ENCODE measurements at places on chromosomes 12 and 14.

DNA sequence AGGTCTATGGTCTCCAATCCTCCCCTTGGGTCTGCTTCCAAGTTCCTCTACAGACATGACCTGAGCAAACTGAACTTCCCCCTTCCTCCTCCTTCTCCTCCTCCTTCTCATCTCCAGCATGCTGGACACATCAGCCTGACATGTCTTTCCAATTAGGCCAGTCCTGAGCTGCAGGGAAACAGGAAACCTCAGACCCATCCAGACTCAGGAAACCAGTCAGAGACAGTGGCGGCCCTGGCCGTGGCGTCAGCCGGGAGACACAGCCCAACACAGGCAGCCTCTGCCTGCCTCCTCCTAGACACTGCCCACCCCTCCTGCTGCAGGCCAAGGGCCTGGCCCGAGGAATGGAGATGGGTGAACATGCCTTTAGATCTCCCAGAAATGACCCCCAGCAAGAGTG is 468.8 kb downstream of the BCL11B start:
- no peak for DNase-seq

DNA sequence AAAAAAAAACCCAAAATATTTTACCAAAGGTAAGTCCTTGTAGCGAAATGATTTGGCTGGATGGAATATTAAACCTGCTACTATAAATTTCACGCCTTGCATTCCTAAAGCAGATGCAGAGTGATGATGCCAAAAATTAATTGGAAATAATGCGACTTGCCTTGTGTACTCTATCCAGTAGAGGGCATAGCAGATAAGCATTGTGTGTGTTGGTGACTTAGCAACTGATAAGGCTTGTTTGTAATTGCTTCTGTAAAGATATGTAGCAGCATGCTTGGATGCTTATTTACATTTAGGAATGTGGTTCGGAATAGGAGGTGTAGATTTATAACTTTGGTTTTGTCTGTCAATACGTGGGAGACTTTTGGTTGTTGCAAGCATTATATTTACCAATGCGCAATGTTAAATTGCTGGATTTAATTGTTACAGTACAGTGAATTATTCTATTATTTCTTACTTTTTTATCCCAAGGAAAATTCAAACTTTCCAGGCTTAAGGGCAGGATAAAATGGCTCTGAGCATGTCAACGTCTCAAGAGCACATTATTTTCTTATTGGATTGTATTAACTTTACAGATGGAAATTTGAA is 80.5 kb downstream of the TMEM260 start:
- DNase-seq, result no peak

- no peak for DNase-seq
Measured at GRCh38 chr14:61281948-61282275, 774 bp upstream of the TMEM30B start.

GRCh38 chr12:75205558-75205957 is 4.1 kb downstream of the KCNC2 start:
- no peak for DNase-seq

- no peak for DNase-seq
Measured at GRCh38 chr12:98244136-98244535, 271.3 kb upstream of the TMPO start.

DNA sequence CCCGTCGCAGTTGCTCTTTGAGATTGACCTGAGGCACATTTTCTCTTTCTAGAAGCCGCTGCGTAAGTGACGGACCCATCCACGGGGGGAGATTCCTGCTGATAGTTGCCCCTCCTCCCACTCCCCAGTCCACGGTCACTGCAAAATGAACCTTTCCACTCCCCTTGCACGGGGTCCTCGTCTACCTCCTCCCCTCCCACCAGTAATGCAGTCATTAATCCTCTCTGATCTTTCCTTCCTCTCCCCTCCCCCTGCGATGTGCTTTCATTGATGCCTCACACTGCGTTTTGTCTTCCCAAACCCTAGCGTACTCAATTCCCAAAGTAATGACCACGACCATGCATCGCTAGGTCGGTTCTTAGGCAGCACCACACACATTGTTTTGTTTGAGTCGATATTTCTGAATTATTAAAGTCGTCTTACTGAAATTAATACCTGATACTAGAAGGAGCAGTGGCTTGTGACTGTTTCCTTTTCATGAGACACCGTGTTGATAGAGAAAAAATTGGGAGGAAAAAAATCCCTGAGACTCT is 857 bp downstream of the ETNK1 start:
- DNase-seq, result peak; percentile 68

GRCh38 chr12:5965950-5966383 is 20.9 kb upstream of the ANO2 start:
- DNase-seq, result no peak

GRCh38 chr12:111216387-111217159 is 152.3 kb downstream of the PHETA1 start:
- DNase-seq, result no peak

DNA sequence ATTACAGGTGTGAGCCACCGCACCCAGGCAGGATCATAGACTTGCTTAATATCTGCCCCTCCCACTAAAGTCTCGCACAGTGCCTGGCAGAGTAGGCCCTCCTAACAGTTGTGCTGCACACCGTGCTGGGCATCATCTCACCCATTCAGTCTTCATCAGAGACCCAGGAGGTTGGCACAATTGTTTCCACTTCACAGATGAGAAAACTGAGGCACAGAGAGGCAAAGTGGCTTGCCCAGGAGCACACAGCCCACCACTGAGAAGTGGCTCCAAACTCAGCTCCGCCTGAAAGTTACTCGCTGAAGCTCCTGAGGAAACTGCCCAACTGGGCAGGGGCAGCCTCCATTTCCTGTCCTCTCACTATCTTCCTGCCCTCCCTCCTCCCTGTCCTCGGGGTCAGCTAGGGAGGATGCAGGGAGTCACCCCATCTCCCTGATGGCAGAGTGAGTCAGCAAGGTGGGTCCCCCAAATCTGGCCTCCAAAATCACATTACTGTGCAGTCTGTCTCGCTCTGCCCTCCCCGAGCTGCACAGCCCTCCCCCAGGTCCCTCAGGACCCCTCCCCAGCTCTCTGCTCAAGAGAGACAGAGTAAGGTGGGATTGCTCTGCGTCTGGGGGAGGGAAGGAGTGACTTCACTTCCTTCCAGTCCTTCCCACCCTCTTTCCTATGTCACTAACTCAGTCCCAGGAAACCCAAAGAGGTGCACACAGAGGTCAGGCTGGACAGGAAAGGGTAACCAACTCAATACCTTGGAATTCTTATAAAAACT is 5.7 kb downstream of the SLC8B1 start:
- no peak for DNase-seq

- no peak for DNase-seq
Measured at GRCh38 chr12:132610866-132611602, 652 bp upstream of the LRCOL1 start.

- DNase-seq, result no peak
Measured at GRCh38 chr12:47892819-47893218, 12.0 kb downstream of the VDR start.

DNA sequence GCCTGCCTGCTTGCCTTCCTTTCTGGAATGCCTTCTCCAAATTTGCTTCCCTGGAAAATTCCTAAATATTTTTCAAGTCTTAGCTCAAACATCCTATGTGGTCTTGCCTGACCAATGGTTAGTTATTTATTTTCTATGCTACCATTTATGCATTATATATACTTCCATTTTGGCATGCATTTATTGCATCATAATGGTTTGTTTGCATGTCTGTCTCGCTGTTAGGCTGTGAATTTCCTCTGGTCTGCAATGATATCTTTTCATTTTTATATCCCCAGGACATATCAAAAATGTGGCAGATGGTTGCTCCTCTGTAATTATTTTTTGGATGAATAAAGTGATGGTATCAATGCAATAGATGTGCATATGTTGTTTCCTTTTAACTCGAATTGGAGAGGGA is 30.5 kb downstream of the ATL1 start:
- no peak for DNase-seq

- DNase-seq, result no peak
Measured at GRCh38 chr14:22606380-22606779, 8.3 kb downstream of the ABHD4 start.

DNA sequence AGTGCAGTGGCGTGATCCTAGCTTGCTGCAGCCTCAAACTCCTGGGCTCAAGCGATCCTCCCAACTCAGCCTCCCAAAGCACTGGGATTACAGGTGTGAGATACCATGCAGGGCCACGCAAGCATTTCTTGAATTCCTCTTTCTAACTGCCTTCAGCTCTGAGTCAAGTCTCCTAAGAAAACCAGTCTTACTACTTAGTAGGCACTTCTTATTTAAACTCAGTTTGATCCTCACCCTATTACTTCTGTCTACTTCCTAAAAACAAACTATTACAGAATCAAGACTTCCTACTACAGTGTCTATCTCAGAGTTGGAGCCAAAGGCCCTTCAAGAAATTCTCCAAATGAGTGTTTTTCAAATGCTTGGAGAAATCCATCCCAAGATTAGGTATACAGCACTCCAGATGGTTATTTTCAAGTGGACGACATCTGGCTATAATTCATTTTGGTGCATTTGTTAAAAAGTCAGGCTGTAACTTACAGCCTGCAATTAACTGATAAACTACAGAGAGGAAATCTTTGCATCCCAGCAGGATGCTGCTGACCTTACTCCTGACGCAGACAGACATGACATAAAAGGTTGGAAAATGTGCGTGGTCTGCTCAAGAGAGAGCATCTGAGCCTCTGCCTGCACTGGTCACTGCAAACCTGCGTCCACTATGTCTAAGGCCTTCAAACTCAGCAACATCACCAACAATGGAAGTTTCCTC is 34.7 kb downstream of the SSH1 start:
- DNase-seq, result no peak

DNA sequence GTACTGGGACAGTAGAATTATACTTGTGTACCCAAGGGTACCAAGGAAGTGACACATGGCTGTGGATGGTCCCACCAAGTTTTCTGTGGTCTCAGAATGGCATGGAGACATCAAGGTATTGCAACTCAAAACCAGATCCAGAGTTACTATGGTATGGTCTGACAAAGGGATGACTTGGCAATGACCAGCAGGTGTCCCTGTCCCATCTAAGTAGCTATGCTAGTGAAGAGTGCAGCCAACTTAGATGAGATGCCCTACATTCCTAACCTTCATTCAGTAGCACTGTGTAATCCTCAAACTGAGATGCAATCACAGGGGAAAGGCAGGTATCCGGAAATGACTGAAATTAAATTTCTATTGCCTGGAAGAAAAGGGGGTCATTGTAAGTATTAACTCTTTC is 188.7 kb upstream of the TMEM260 start:
- no peak for DNase-seq

DNA sequence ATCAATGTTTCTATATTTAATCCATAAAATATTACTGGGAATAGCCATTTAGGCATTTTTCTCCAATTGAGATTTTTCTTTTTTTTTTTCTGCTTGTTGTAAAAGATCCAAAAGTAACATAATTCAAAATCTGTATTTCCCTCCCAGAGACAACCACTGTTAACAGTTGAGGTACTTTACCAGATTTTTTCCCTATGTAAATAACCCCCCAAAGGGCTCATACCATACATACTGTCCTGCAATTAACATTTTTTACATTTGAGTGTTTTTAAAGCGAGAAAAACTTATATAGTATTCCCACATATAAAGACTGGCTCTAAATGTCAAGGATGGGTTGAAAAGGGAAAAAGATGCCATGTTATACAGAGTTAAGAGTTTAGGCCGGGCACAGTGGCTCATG is 18.1 kb downstream of the PPP1R12A start:
- no peak for DNase-seq

DNA sequence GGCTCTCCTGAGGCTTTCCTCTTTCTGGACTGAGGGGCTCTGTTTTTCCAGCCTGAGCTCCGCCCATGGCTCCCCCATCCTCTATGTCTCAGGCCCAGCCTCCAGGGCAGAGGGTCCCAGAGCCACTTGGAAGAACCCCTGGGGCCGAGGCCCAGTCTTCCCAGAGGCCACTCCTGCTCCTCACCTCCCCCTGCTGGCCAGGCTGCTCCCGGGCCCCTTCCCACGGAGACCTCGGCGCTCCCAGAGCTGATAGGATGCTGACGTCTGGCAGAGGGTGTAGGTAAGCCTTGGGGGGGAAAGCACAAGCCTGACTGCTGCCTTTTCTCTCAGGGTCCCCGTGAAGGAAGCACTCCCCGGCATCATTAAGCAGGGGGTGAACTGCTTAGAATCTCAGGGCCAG is 51.4 kb downstream of the ERH start:
- no peak for DNase-seq

DNA sequence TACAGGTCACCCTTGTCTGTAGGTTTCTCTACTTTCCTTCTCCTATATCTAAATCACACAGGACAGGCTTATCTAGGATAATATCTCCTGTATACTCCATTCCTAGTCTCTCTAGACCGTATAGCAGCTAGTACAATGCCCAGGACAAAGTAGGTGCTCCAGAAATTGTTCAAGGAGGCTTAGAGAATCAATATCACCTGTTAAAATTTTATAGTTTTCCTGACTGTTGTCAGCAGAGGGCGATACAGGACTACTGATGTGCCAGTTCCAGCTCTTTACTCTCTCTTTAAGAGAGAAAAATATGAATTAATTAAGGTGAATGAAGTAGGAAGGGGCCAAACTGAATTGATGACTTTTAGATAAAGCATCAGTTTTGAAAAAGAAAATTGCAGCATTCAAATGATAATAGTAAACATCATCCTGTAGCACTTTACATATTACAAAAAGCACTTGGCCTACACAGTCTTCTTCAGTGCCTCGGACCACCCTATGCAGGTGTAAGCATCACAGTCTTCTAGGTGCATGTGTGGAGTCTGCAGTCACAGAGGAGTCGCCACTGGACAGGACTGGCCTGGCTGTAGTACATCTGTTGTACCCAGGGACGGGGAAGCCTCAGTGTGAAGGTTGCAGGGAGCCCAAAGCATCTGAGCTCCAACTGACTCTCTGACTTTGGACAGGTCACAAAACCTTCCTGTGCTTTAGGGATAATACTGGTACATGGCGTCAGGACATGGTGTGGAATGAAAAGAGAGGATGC is 61.9 kb upstream of the MAX start:
- no peak for DNase-seq

GRCh38 chr12:20444595-20445170 is 76.3 kb downstream of the PDE3A start:
- DNase-seq, result no peak

- no peak for DNase-seq
Measured at GRCh38 chr14:23881282-23881681, 72.3 kb upstream of the DHRS4 start.

DNA sequence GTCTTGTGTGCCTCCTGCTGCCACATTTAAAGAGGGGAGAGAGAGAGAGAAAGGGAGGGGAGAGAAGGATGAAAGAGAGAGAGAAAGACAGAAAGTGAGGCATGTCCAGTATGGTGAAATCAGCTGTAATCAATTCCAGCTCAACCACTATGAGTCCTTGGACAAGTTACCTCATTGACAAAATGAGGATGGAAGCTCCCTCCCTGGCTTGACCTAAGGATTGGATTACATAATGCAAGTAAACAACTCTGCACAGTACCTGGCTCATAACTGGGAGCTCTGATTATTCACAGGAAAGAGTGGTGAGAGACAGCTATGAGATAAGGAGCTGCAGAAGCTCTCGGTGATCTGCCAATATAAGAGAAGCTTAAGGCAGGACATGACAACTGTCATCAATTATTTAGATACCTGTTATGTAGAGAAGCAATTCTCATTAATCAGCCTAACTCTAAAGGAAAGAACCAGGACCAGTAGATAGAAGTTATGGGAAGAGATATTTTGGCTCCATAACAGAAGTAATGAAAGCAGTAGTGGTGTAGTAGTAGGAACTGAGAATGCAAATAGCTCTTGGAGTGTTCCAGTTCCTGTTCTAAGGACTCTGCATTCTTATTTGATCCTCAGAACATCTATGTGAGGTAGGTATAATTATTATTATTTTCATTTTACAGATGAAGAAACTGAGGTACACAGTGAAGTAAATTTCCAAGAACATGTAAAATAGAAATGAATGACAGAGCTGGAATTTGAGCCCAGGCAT is 791.6 kb downstream of the DIO2 start:
- no peak for DNase-seq

GRCh38 chr12:11622876-11623281 is 26.6 kb upstream of the ETV6 start:
- no peak for DNase-seq
